ENCODE measurements at places on chromosomes 11 and 22.
A peak's percentile ranks its signal among the peaks of the same experiment; 100 is the strongest.

- no peak for DNase-seq
Measured at GRCh38 chr11:27997344-27997743, 110.6 kb downstream of the KIF18A start.

DNA sequence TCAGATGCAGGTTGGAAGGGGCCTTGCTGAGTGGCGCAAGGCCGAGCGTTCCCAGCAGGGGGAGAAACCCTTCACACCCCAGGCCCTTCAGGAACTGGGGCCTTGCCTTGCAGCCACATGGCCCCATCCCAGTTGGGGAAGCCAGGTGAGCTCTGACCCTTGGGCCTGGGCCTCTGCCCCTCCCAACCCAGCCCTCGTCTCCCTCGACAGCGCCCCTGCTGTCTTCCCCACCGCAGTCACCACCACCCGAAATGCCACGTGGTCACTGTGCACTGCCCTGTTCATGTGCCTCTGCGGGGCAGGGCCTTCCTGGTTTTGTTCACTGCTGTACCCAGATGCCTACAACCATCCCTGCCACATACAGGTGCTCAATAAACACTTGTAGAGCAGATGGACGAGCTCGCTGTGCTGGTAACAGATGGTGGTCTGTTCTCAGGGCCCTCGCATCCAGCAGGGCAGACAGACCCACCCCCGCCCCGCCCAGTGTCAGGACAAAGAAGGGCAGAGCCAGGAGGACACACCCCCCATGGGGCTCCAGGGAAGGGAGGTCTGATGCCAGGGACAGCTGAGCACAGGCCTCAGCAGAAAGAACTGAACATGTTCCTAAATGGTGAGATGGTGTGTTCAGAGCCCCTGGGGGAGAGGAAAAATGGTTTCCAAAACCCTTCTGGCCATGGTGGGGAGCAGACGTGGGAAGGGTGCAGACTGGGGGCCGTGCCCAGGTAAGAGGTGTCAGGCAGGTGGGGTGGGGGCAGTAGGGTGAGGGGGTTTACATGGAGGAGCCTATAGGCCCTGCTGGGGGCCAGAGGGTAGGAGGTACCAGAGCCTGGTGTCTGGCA, 3.7 kb downstream of the POLR2L start:
- no peak for DNase-seq

DNA sequence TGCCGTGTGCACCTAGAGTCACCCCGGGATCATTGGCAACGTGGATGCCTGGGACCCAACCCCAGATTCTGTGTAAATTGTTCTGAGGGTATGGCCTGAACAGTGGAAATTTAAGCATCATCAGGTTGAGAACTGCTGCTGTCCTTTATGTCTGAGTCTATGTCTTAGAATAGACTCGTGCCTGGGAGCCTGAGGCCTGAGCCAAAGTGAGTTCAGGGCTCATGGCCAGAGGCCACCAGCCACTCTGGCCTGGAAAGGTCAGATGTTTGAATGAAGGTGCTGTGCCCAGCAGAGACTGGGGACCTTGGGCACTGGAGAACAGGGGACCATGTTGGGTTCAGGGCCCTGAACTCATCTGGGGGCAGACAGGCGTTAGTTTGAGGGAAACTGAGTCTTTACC, 91.1 kb downstream of the MYO18B start:
- no peak for DNase-seq

GRCh38 chr11:76602431-76602861, 68.1 kb downstream of the LRRC32 start:
- no peak for DNase-seq

DNA sequence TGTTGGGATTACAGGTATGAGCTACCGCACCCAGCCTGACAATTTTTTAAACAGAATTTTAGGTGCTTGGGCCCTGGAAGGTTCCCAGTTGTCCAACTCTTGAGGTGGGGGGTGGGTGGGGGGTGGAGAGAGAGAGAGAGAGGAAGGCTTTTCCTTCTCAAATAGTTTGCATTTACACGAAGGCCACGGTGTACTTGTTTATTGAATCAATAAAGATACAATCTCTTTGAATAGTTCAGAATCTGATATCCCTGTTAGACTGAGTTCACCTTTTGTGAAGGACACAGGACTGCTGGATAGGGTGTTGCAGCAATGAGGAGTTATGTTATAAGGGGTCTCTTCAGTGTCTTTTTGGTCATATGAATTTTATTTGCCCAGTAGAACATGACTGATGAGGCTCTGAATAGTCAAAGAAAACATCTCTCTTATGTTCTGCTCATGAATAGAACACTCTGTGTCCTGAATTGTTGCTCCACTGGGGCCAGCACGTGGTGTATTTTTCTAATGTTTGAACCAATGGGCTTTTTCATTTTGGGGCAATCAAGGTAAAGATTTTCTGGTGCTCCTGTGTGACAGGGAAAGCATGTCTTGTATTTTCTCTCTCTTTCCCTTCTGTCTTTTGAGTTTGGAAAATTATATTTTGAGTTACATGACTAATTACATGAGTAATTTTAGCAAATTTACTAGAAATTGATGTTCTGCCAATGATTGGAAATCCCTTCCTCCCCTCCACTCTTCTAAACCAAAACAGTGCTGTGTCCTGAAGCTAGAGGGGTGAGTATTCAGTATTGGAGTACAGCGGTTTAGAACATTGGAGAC, 61.7 kb downstream of the PTPRJ start:
- DNase-seq: peak; percentile 73

- no peak for DNase-seq
Measured at GRCh38 chr11:18307461-18308139, 14.3 kb downstream of the HPS5 start.

- no peak for DNase-seq
Measured at GRCh38 chr22:45657701-45658100, 13.9 kb upstream of the ATXN10 start.
